ENCODE measurements at places on chromosomes 7 and 10. TPM values are rescaled to one million over a fixed set of nuclear protein-coding genes. Genes with fewer than 3 reads are reported as not detected.

DNA sequence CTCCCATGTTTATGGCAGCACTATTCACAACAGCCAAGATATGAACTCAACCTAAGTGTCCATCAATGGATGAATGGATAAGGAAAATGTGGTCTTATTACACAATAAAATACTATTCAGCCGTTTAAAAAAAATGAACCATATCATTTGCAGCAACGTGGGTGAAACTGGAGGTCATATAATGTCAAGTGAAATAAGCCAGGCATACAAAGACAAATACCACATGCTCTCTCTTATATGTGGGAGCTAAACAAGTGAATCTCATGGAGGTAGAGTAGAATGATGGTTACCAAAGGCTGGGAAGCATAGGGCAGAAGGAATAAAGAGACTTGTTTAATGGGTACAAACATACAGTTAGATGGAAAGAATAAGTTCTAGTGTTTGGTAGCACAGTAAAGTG, 699.1 kb downstream of the NRG3 start:
- no peak for DNase-seq

DNA sequence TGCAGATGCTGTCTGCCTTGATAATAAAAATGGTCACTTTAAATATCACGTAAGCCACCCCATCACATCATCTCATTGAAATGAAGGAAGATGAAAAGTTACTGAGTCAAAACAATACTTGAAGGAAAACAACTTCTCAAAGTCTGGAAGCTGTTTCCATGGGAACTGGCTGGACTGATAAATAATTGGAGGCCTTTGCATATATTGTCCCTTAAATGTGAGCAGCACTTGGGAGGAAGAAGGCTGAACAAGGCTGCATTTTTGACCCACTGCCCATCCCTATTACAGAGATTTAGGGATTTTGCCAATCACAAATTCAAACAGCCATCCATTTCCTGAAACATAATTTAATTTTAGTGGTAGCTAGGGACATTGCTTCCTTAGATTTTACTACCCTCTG, 18.2 kb upstream of the MAGI2 start:
- DNase-seq: no peak

- DNase-seq: no peak
Observed at GRCh38 chr10:118926441-118926840, 103.1 kb upstream of the NANOS1 start.

GRCh38 chr10:132640326-132641125, 102.9 kb downstream of the INPP5A start:
- DNase-seq: no peak

DNA sequence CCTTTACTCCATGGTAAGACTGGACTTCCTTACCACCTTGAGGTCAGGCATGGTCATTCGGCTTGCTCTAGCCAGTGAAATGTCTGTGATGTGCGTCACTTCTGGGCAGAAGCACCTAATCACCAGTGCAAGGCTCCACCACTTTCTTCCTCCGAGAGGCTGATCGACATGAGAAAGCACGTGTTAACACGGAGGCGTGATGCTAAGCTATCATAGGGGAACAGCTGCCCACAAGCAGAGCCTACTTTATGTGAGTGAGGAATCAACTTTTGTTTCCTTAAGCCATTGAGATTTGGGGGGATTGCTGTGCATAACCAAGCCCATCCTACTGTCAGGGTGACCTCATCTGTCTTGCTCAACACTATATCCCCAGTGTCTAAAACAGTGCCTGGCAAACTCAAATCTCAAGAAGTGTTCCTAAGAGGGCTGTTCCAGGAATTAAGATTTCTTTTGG, 23.1 kb upstream of the SAR1A start:
- DNase-seq: no peak

DNA sequence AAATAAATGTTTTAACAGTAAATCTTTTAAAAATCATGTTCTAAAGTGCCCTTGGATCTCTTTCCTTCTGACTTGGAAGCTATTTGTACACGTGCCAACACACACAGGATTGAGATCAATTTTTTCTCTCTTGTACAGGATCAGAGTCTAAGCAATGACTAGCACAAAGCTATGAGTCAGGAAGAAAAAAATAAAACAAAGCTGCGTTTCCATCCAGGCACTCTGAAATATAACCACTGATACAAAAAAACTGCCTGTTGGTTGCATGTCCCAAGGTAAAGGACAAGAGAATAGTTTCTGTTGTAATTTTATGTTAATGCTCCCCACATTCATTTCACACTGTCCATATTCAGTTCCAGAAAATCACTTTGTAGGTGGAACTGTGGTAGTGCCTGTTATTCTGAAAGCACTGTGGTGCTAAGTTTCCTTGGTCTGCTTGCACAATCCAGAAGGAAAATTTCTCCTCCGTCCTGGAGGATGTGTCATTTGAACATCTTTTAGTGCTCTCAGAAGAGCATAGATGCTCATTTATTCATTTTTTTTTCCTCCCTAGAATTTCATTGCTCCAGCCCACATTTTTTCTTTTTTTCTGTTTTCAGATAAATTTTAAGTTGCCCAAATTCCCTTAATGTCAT, 113.4 kb downstream of the PLXDC2 start:
- no peak for DNase-seq

DNA sequence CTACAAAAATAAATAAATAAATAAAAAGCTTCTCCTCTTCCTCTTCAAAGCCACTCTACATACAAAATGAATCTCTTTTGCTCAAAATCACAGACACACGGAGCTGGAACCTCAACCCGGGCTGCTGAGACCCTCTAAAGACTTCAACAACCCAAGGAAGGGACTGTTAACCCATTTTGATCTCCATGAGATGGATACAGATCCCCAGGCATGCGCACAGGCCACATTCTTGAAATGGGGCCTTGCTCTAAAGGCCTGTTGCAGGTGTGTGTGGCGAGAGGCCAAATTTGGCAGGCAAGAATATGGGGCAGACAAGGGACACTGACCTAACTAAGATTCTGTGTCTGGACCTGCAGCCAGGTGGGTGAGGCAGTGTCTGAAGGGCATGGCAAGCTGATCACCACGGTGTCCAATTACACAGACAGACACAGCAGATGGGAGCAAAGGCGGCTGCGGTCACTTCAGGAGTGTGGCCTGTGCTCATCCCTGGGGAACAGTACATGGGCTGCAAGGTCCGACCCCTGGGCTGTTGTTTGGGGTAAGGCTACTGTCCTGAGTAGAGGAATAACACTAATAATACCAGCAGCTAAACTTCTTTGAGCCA, 219.8 kb downstream of the HECW1 start:
- DNase-seq: no peak

DNA sequence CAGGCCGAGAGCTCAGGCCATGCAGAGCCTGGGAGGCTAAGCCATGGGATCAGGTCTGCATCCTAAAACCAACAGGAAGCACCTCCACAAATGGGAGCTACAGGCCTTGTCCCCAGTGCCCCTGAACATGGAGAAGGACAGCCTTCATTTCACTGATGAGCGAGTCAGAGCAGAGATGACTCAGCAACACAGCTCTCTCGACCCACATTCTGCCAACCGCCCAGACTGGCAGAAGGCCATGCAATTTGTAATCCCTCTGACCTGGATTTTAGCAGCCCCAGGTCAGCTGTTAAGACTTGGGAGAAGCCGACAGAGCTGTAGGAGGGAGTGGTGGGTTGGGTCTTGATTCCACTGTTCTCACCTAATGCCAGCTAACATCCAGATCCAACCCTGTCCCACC, 25.5 kb downstream of the VOPP1 start:
- DNase-seq: peak; percentile 72

DNA sequence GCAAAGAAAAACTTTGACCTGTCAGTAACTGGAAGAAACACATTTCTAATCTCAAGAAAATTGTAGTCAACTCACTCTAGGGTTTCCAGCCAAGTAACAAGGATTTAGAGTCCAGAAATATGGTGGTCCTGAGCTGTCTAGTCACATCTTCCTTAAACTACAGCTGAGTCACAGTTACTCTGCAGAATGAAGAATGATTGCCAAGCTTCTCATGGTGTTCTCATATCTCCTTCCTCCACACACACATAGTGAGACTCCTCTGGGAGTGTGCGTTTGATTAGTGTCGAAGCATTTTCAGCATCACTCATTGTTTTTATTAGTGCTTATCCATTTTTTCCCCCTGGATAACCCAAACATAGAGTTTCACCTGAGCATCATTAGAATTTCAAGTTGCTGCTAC, 93.1 kb upstream of the CXCL12 start:
- no peak for DNase-seq

The ERCC6 gene
- 24.9 TPM for total RNA-seq

The FRMD4A gene
- 19.5 TPM for total RNA-seq

The ZNF282 gene
- 13.0 TPM for total RNA-seq

The NEURL1 gene
- 0.08 TPM for total RNA-seq

The INSYN2A gene
- not detected for total RNA-seq

The CYP3A4 gene
- not detected for total RNA-seq
